ENCODE measurements at places on chromosomes 12 and 14.
A peak's percentile ranks its signal among the peaks of the same experiment; 100 is the strongest.

DNA sequence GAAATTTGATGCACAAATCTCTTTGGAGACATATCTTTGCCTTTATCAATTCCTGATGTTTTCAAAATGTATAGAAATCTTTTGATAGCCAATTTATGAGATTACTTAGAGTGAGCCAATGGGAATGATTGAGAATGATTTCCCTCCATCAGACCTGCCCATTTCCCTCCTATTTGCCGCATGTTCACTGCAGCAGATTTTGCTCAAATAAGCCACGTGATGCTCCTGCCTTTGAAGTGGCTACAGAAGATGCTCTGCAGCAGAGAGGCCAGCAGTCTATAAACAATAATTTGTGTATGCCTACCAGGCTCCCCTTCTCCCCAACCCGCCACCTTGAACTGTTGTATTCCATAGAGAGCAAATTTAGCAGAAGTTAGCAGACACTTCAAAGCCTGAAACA lies 21.9 kb downstream of the WIF1 start:
- no peak for DNase-seq

- no peak for DNase-seq
These were observed 203.2 kb upstream of the SSTR1 start for GRCh38 chr14:38004610-38004879.

- peak; percentile 69 for DNase-seq
These were observed 1.1 kb downstream of the KMT2D start for GRCh38 chr12:49059299-49060171.

DNA sequence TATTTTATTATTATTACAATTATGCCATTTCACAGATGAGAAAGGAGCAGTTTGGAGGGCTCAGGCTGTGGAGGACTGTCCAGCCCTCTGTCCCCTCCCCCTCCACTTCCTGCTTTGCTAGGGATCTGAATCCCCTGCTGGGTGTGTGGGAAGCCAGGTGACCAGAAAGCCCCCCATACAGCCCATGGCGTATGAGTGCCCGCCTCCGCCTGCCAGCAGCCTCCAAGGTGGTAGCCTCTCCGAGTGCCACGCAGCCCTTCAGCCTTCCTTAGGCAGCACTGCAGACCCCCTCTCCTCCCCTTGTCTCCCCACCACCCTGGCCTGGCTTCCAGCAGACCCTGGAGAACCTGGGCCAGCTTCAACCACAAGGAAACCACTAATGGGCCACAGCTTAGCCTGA lies 12.6 kb downstream of the DTX1 start:
- DNase-seq, result no peak

DNA sequence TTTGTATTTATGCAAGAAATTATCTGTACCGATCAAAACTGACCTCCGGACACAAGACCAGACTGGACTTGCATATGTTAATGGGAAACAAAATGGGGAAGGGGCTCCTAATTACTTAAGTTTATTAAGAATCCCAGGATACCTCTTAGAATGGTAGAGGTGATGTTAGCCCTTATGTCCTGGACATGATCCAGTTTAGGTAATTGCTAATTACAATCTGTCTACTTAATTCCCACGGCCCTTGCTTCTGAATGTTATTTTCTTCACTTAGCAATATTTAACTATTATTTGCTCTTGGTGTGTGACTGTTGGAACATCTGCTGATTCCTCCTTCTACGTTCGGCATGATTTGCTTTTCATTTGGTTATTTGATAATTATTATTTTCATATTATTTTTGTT lies 644.0 kb downstream of the DIO2 start:
- no peak for DNase-seq

GRCh38 chr14:75578102-75578785 lies at the start of gene FLVCR2:
Gene FLVCR2, plus strand, starts transcription at chr14:75578620. Its CDS starts 353 bp downstream, at chr14:75578973.
- peak; percentile 91 for DNase-seq

GRCh38 chr12:69046363-69046762 lies 113.4 kb upstream of the CPM start:
- no peak for DNase-seq

All from hepatocyte (in vitro differentiated cells).